ENCODE measurements at places on chromosomes 5 and 9. TPM values are rescaled to one million over a fixed set of nuclear protein-coding genes. Genes with fewer than 3 reads are reported as not detected.

FCN2 gene
- total RNA-seq = not detected

GRCh38 chr9:89495824-89496560 lies 1.9 kb downstream of the SEMA4D start:
- H3K27ac ChIP-seq = no peak overlapping the region
- H3K36me3 ChIP-seq = no peaks in the 10 kb centered on the region
- no peak overlapping the region for H3K4me3 ChIP-seq
- H3K27me3 ChIP-seq = no peaks in the 10 kb centered on the region
- H3K4me1 ChIP-seq = peaks cover 11% of the 10 kb centered on the region

DNA sequence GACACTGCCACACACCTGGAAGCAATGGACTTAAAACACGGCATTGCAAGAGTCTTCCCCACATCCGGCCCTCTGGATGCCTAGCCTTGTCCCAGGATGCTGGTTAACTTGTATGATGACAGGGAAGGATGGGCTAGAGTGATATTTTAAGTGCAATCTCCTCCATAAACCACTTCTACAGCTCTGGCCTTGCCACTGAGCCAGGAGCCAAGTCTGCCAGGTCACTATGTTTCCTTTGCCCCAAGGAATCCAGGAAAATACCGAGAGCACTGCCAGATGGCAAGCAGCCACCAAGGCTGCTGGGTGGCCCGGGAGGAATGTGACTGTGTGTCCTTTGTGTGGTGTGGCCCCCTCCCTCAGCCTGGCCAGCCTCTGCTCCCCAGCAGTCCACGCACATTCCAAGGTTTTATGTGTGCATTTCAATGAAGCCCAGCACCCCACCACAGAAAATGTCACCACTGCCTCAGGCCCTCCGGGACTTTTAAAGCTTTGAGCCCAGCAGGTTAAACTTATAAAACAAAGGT lies 106.0 kb downstream of the FRMD3 start:
- no peaks in the 10 kb centered on the region for H3K36me3 ChIP-seq
- H3K4me1 ChIP-seq = peaks cover 30% of the 10 kb centered on the region
- no peaks in the 10 kb centered on the region for H3K27me3 ChIP-seq
- no peak overlapping the region for H3K4me3 ChIP-seq
- peak overlapping the region; percentile 50 for H3K27ac ChIP-seq
- DNase-seq = peak; percentile 95

- H3K4me1 ChIP-seq = no peaks in the 10 kb centered on the region
- no peak overlapping the region for H3K4me3 ChIP-seq
- no peaks in the 10 kb centered on the region for H3K36me3 ChIP-seq
These were observed 27.3 kb downstream of the NME5 start for GRCh38 chr5:138111937-138112336.

- no peaks in the 10 kb centered on the region for H3K36me3 ChIP-seq
- H3K27ac ChIP-seq = no peak overlapping the region
- no peaks in the 10 kb centered on the region for H3K4me1 ChIP-seq
- peak; percentile 54 for DNase-seq
- H3K27me3 ChIP-seq = no peaks in the 10 kb centered on the region
These were observed 805.1 kb downstream of the NR2F1-AS1 start for GRCh38 chr5:92775711-92776615.

NTNG2 gene
- not detected for total RNA-seq

RNF44 gene
- 87.4 TPM for total RNA-seq

NIPAL4 gene
- total RNA-seq = not detected

DNA sequence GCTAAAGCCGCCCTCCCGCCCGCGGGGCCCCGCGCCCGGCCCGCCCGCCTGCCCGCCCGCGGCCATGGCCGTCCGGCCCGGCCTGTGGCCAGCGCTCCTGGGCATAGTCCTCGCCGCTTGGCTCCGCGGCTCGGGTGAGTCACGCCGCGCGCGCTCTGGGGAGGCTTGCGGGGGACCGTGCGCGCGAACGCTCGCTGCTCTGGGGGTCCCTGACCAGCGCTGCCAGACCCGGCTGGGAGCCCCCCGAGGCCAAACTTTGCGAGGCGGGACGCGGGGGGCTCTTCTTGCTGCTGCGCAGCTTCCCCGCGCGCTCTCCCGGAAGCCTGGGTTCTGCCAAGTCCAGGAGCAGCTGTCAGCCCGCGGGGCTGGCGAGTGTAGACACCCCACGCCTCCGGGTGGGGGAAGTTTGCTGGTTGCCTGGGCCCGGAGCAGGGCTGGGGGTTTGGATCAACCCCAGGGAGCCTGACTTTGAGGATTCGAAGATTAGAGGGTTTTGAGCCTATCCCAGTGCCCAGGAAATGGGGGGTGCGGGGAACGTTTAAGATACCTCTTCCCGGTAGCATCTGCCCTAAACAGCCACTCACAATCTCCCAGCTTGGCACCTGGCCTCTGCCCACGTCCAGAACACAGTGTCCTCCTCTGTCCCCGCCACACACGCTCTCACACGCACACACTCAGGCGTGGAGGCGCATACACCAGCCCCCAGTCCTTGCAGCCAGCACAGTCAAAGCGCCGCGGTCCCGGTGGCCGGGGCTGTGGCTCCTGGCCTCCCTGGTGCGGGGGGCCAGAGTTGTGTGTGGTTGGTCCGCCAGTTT lies 535 bp downstream of the UNC5A start:
- H3K27me3 ChIP-seq = peaks cover 16% of the 10 kb centered on the region
- DNase-seq = no peak
- H3K4me3 ChIP-seq = peak overlapping the region; percentile 69

DNA sequence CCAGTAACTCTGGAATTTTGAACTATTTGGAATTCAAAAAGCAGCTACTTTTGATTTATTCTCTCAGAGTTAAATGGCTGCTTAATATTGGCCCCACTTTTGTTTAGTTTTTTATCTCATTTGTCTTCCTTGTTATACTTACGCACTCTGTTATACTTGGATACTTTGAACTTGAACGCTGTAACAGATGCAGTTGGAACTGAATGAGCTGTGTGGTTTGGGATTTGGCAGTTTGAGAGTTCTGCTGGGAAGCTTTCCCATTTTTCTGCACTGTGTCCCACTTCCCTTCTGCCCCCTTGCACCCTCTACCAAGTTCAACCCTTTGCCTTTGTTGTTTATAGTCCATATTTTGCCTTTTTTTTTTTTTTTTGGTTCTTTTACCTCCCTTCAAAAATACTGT lies 3.8 kb downstream of the RHOBTB3 start:
- no peak for DNase-seq
- 0 out of 2 replicates have a peak, but pooled peaks cover 22% of the 10 kb centered on the region for H3K36me3 ChIP-seq
- no peak overlapping the region for H3K4me3 ChIP-seq
- H3K27me3 ChIP-seq = no peaks in the 10 kb centered on the region
- H3K4me1 ChIP-seq = peaks cover 30% of the 10 kb centered on the region
- no peak overlapping the region for H3K27ac ChIP-seq

- H3K27ac ChIP-seq = no peak overlapping the region
- H3K36me3 ChIP-seq = no peaks in the 10 kb centered on the region
- no peak for DNase-seq
- no peak overlapping the region for H3K4me3 ChIP-seq
- H3K4me1 ChIP-seq = no peaks in the 10 kb centered on the region
These were observed 68.9 kb upstream of the LPAR1 start for GRCh38 chr9:111107141-111107540.

- H3K4me3 ChIP-seq = no peak overlapping the region
- peaks cover 54% of the 10 kb centered on the region for H3K4me1 ChIP-seq
- peak overlapping the region; percentile 81 for H3K27ac ChIP-seq
These were observed 63.4 kb downstream of the RAPGEF1 start for GRCh38 chr9:131676431-131676972.

GRCh38 chr5:149667084-149667828 lies 62.9 kb upstream of the PPARGC1B start:
- no peak overlapping the region for H3K27ac ChIP-seq
- no peaks in the 10 kb centered on the region for H3K36me3 ChIP-seq
- peak; percentile 18 for DNase-seq
- no peaks in the 10 kb centered on the region for H3K4me1 ChIP-seq
- no peak overlapping the region for H3K4me3 ChIP-seq

- no peaks in the 10 kb centered on the region for H3K27me3 ChIP-seq
- no peak overlapping the region for H3K27ac ChIP-seq
- no peaks in the 10 kb centered on the region for H3K4me1 ChIP-seq
- no peak overlapping the region for H3K4me3 ChIP-seq
These were observed 353.7 kb downstream of the SLCO4C1 start for GRCh38 chr5:101942321-101942882.

GRCh38 chr5:177330991-177331842 lies 19.5 kb upstream of the MXD3 start:
- peaks cover 7% of the 10 kb centered on the region for H3K36me3 ChIP-seq
- peaks cover 9% of the 10 kb centered on the region for H3K4me1 ChIP-seq
- no peak overlapping the region for H3K27ac ChIP-seq
- H3K27me3 ChIP-seq = no peaks in the 10 kb centered on the region
- H3K4me3 ChIP-seq = no peak overlapping the region
- no peak for DNase-seq

GRCh38 chr9:91241909-91242308 lies 119.8 kb downstream of the AUH start:
- no peak overlapping the region for H3K27ac ChIP-seq
- H3K4me1 ChIP-seq = peaks cover 15% of the 10 kb centered on the region
- H3K27me3 ChIP-seq = no peaks in the 10 kb centered on the region
- no peak overlapping the region for H3K4me3 ChIP-seq
- H3K36me3 ChIP-seq = no peaks in the 10 kb centered on the region

SLC45A2 gene
- total RNA-seq = 0.33 TPM

GRCh38 chr5:38443390-38443789 lies 113.1 kb downstream of the LIFR start:
- H3K27ac ChIP-seq = no peak overlapping the region
- DNase-seq = no peak
- H3K4me3 ChIP-seq = no peak overlapping the region
- H3K36me3 ChIP-seq = no peaks in the 10 kb centered on the region

GRCh38 chr9:135478829-135479468 lies 633 bp upstream of the PPP1R26 start:
- peak overlapping the region; percentile 62 for H3K4me3 ChIP-seq
- peak overlapping the region; percentile 45 for H3K27ac ChIP-seq
- H3K4me1 ChIP-seq = peaks cover 31% of the 10 kb centered on the region
- H3K27me3 ChIP-seq = no peaks in the 10 kb centered on the region
- no peaks in the 10 kb centered on the region for H3K36me3 ChIP-seq

IL4 gene
- not detected for total RNA-seq

- DNase-seq = no peak
- no peak overlapping the region for H3K27ac ChIP-seq
- no peak overlapping the region for H3K4me3 ChIP-seq
- no peaks in the 10 kb centered on the region for H3K4me1 ChIP-seq
- H3K36me3 ChIP-seq = no peaks in the 10 kb centered on the region
These were observed 217.1 kb upstream of the CD180 start for GRCh38 chr5:67413721-67414120.

- H3K27me3 ChIP-seq = no peaks in the 10 kb centered on the region
- H3K27ac ChIP-seq = no peak overlapping the region
- DNase-seq = no peak
- H3K4me1 ChIP-seq = no peaks in the 10 kb centered on the region
- no peak overlapping the region for H3K4me3 ChIP-seq
These were observed 170.5 kb downstream of the DCP2 start for GRCh38 chr5:113147101-113147508.

GRCh38 chr5:94901191-94901979 lies 282.9 kb downstream of the SLF1 start:
- H3K27me3 ChIP-seq = no peaks in the 10 kb centered on the region
- H3K36me3 ChIP-seq = no peaks in the 10 kb centered on the region
- DNase-seq = no peak
- no peak overlapping the region for H3K4me3 ChIP-seq
- no peaks in the 10 kb centered on the region for H3K4me1 ChIP-seq

MSMP gene
- not detected for total RNA-seq

IDNK gene
- total RNA-seq = 1.7 TPM

DNA sequence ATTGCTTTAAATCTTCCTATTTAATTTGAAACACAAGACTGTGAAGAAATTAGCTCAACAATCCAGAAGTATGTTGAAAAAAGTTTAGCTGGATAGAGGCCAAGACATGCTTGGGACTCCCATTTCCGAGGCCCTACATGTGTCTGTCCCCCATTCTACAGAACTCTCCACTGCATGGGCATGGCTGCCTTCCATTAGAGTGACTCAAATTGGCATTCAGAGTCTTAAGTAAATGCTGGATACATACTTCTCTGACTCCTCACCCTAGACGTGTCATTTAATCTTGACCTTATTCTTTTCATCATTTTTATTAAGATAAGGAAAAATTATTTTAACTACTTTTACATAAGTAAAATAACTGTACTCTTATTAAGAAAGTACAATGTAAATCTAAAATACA lies 530.4 kb upstream of the CDH9 start:
- H3K36me3 ChIP-seq = no peaks in the 10 kb centered on the region
- H3K4me1 ChIP-seq = no peaks in the 10 kb centered on the region
- no peak overlapping the region for H3K27ac ChIP-seq
- no peak for DNase-seq

- peaks cover 18% of the 10 kb centered on the region for H3K4me1 ChIP-seq
- H3K27ac ChIP-seq = peak overlapping the region; percentile 72
- DNase-seq = no peak
- H3K27me3 ChIP-seq = no peaks in the 10 kb centered on the region
- H3K36me3 ChIP-seq = no peaks in the 10 kb centered on the region
- H3K4me3 ChIP-seq = no peak overlapping the region
These were observed 716.4 kb downstream of the SEMA5A start for GRCh38 chr5:8829323-8830029.

DNA sequence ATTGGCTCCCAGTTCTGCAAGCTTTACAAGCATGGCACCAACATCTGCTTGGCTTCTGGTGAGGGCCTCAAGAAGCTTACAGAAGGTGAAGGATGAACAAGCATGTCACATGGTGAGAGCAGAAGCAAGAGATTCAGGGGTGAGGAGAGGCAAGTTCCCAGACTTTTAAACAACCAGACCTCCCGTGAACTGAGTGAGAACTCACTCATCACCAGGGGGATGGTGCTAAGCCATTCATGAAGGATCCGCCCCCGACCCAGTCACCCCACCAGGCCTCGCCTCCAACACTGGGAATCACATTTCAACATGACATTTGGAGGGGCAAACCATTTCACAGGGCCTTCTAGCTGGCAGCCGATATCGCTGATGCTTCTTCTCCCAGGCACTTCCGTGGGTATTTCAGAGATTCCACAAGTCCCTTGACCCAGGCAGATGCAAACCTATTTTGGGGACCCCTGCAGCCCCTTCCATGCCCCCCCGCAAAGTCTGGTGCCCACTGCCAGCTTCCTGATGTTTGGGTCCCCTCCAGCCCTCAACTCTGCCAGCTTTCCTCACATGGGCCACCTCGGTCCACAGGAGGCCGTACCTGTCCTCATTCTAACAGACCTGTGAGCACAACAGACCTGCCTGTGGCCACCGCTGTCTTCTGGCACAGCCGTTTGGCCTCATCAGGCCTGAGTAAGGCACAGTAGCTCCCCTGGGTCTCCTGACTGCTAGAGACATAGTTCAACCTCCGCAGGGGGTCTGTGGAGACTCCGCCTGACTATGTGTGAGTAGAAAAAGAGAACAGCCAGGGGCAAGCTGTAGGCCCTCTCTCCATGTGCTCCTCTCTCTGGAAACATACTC lies 60.7 kb upstream of the ANGPTL2 start:
- H3K27ac ChIP-seq = no peak overlapping the region
- H3K36me3 ChIP-seq = no peaks in the 10 kb centered on the region
- peaks cover 21% of the 10 kb centered on the region for H3K4me1 ChIP-seq
- H3K4me3 ChIP-seq = no peak overlapping the region

GRCh38 chr5:14004598-14005394 lies 60.3 kb upstream of the DNAH5 start:
- no peaks in the 10 kb centered on the region for H3K27me3 ChIP-seq
- H3K36me3 ChIP-seq = no peaks in the 10 kb centered on the region
- no peak overlapping the region for H3K27ac ChIP-seq
- peaks cover 17% of the 10 kb centered on the region for H3K4me1 ChIP-seq

GRCh38 chr9:107983762-107984161 lies 494.2 kb upstream of the KLF4 start:
- no peaks in the 10 kb centered on the region for H3K36me3 ChIP-seq
- H3K27ac ChIP-seq = no peak overlapping the region
- no peaks in the 10 kb centered on the region for H3K4me1 ChIP-seq
- no peak overlapping the region for H3K4me3 ChIP-seq
- DNase-seq = no peak

HABP4 gene
- total RNA-seq = 8.1 TPM
